ENCODE measurements at places on chromosomes 4 and X.

GRCh38 chr4:121927948-121928347 is 23.9 kb downstream of the TRPC3 start:
- no peak for DNase-seq

GRCh38 chr4:9976781-9977180 is 44.5 kb downstream of the SLC2A9 start:
- no peak for DNase-seq

DNA sequence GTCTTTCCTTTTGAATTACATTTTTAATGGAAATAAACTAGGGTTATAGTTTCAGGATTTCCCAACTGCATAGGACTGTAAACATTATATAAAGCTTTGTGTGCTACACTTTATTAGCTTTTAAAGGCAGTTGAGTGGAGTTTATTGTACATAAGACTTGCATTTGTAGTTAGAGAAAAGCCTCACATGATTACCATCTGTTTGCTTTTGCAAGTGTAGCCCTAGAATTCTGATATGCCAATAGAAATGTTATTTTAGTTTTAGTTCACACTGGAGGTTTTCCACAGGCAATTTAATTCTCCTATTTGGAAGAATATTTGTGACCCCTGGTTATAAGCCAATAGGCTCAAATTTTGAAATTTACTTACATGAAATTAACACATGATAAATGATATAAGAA is 41.3 kb upstream of the ANK2 start:
- no peak for DNase-seq

- DNase-seq, result no peak
Observed at GRCh38 chr4:175944126-175944910, 121.3 kb upstream of the WDR17 start.

- no peak for DNase-seq
Observed at GRCh38 chr4:20881658-20882057, 181.4 kb downstream of the PACRGL start.

DNA sequence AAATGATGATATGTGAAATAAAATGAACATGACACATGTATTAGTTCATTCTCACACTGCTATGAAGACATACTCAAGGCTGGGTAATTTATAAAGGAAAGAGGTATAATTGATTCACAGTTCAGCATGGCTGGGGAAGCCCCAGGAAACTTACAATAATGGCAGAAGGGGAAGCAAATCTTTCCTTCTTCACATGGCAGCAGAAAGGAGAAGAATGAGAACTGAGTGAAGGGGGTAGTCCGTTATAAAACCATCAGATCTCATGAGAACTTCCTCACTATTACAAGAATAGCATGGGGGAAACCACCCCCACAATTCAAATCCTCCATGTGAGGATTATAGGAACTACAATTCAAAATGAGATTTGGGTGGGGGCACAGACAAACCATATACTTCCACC is 243.9 kb upstream of the GYPA start:
- DNase-seq, result no peak

DNA sequence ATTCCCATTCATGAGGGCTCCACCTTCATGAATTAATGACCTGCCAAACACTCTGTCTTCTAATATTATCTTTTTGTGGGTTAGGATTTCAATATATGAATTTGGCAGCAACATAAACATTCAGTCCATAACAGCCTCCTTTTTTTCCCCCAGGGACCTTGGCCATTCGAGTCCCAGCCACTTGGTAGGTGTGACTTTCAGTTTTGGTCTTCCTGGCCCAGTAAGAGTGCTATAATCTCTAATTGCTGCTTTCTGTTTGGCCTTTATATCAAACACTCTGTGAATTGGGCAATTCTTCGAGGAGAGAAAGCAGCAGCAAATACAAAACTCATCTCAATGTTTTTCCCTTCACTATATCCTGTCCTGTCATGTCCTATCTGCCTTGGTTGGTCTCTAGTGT is 12.4 kb upstream of the RADX start:
- DNase-seq, result no peak
